ENCODE measurements at places on chromosomes 1 and 21.

DNA sequence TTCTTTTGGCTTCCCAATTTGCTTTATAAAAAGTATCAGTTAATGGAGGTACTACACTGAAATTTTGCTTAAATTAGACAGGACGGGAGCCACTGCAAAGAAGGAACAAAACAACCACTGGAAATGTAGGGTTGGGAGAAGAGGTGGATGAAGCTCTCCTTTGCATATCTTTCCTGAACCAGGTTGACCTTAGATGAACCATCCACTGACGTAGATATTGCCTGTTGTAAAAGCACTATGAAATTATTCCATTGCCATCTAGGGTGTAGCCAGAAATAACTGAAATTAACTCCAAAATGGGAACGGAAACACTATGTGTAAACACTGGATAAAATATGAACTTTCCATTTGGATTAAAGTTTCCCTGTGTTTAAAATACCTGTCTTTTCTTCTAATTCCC, 1.2 kb upstream of the ABL2 start:
- no peak for DNase-seq

DNA sequence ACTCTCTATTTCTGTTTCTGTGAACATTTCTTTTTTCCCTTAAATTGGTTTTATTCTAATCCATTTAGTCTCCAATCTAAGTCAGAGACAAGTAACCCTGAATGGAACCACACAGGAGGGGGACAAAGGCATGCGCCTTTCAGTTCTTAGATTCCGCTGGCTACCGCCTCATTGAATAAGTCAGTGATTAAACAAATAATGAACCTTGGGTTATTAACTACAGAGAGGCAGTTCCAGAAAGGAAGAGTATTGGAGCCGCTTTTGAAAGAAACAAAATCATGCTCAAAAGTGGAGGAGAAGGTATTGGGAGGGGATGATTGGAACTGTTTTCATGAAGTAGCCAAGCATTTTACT, 459.8 kb upstream of the DAB1 start:
- no peak for DNase-seq

DNA sequence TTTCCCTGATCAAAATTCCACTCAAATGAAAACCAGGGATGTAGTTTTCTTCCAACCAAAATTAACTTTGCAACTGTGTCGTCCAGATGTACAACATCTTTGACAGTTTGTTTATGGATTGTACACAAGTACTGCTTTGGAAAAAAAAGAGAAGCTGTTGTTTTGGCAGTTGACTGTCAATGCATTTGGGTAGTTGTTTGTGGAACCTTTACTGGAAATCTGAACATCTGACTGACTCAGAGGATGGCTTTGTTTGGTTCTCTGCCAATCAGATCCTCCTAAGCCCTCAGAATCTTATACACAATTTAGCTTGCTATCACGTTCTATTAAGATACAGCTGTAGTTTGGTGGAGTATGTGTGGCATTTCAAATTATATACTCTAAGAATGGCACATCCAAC, 195.0 kb downstream of the KCNK2 start:
- no peak for DNase-seq

GRCh38 chr1:46527474-46528296, 23.8 kb downstream of the KNCN start:
- peak; percentile 64 for DNase-seq

- DNase-seq = no peak
These were observed 7.9 kb downstream of the CBR1 start for GRCh38 chr21:36077758-36078157.

GRCh38 chr1:78641558-78641957, 8.1 kb upstream of the IFI44 start:
- no peak for DNase-seq

DNA sequence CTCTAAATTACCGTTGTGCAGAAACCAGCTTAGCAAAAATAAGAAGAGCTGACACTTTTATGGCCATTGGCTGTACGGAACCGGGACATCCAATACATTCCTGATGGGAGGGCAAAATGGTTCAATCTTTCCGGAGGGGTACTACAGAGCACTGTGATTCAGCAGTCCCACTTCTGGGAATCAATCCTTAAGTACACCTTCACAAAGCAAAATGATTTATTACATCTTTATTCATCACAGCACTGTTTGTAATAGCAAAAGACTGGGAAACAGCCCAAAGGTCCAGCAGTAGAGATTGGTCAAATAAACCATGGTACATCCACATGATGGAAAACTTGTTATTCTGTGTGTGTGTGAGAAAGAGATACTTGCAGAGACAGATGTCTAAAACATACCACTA, 9.7 kb downstream of the GNG12 start:
- DNase-seq = no peak
